ENCODE measurements at places on chromosomes 1 and 21. TPM values are rescaled to one million over a fixed set of nuclear protein-coding genes. Genes with fewer than 3 reads are reported as not detected.
A peak's percentile ranks its signal among the peaks of the same experiment; 100 is the strongest.

GRCh38 chr1:21048462-21048861, 128.2 kb downstream of the EIF4G3 start:
- no peak for DNase-seq

DNA sequence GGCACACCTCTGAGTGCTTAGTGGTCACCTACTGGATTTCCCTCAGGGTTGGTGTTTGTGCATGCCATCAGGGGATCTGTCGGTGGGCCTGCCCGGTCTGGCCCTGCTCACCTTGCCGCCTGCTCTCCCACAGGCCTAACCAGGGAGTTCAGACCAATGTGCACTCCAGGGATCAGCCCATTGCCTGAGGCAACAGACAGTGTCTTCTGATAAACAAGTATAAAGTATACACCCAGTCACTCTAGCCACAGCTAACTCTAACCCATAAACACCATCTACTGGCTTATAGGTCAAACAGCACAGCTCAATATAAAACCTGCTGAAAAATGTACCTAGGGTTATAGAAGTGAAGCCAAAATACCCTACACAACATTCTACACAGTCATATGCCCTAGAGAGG, 1300.0 kb downstream of the PLA2G4A start:
- no peak for DNase-seq

DNA sequence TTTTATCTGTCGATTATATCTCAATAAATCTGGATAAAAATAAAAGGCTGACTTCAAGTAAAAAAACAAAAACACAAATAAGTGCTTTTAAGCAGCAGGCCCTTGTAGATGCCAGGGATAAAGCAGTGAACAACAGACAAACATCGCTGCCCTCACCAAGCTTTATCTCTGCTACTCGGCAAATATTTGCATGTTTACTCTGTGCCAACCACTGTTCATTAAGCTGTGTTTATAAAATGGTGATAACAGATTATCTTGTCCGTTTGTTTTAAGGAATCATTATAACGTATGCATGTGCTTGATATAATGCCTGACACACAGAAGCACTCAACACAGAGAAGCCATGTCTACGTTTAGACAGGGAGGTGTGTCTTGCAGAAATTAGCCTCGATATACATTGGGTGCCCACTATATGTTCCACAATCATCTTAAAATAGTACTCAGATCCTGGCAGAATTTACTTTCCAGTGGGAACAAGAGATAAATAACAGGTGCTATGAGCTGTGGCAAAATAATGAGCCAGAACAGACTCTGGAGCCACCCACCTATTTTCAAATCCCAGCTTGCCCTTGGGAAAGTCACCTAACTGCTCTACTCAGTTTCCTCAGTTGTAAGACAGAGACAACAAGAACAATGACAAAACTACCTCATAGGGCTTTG, 47.2 kb downstream of the TRIT1 start:
- DNase-seq, result no peak

GBP7 gene
- total RNA-seq, result 0.20 TPM

DNA sequence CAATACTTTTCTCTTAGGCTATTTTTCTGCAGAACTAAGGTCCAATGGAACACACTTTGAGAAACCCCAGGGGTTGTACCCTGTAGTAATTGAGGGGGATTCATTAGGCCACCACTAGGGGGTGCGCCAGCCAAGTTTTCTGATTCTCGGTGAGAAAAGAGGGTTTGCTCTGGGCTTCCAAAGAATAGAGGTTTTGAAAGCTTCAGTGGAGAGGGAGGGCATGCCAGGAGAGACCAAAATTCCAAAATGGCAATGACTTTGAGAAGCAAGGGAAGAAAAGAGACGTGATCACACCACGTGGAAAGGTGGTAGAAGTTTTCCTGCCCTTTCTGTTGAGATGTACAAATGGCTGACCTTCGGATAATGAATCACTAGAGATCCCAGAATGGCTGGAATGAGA, 323.3 kb downstream of the RPS6KC1 start:
- peak; percentile 70 for DNase-seq

BTBD8 gene
- 1.3 TPM for total RNA-seq

SPATA46 gene
- total RNA-seq, result not detected

- no peak for DNase-seq
These were observed 536.6 kb upstream of the CAMK1G start for GRCh38 chr1:209046935-209047334.

DNA sequence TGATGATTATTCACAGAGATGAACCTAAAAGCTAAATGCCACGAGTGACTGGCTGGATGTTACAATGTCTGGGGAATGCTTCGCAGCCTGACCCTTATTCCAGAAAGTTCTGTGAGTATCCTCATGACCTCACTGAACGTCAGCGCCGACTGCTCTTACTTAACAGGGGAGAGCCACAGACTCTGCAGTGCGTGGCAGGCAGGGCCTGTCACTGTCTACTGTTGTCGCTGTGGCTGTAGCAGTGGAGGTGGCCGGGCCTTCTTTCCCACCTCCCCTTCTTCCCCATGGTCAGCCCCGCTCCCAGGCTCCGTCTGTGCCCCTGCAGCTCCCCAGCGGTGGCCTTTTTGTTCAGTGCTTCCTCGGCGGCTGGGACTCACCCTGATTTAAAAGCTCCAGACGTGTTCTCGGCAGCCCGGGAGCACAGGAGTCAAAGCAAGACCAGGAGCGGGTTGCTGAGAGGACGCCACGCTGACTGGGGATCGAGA, 52.2 kb upstream of the TARBP1 start:
- DNase-seq, result no peak

DNA sequence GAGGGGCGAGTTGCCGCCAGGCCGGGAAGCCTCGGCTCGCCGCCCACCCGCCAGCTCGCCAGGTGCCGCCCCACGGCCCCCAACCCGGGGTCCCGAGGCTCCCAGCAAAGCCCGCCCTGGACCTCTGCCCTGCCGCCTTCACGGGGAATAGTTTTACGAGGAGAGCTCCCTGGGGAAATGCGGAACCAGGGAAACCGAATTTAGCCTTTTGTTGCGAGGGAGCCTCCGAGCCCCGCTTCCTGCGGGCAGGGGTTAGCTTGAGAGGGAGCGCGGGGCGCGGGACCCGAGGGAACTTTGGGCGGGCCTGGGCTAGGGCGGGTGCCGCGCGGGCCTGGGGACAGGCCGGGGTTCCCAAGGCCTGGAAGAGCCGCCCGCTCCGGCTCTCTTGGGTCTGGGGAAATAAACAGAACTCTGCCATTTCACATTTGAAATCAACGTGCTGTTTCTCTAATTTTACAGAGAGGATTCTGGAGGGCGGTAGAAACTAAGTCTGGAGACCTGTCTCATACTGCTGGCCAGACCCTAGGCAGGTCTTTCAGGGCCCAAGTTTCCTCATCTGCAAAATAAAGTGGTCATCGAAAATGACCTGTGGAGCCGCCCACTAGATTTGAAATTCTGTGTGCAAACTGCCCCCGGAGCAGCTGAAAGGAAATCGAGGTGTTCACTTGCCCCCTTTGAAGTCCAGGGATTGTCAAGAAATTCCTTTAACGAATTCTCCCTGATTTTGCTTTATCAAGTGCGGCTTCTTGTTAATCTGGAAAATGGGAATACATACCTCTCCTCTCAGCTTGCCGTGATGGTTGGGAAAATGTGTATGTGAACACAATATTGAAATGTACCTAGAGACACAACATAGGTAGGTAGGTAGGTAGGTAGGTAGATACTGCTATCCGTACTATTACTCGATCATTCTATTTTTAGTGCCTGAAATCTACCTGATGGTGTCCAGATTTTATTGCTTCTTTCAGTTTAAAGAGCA, 749 bp upstream of the GLUL start:
- peak; percentile 21 for DNase-seq

DNA sequence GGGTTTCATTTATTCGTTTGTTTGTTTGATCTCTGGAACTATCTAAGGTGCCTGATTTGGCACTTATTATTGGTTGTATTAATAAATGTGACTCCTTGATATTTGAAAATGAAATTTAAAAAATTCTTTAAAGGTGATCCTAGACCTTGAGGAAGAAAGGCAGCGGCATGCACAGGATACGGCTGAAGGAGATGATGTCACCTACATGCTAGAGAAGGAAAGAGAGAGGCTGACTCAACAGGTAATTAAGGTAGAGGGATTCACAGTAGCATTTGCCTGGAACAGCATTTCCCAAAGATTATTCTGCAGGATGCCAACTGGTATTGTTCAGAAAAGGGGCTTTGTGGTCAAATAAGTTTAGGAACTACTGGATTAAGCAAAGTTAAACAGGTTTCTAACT, 54.4 kb upstream of the WNT2B start:
- DNase-seq, result no peak

GRCh38 chr1:159289060-159289459, 13.1 kb upstream of the FCER1A start:
- no peak for DNase-seq

GRCh38 chr1:90821152-90821787, 104.2 kb upstream of the BARHL2 start:
- DNase-seq, result no peak

Measured in activated CD8-positive, alpha-beta T cell treated with anti-CD3 and anti-CD28 coated beads for 36 hours (primary cell).